ENCODE measurements at places on chromosomes 12 and 14.

- peak; percentile 70 for DNase-seq
Measured at GRCh38 chr12:56333197-56333678, 562 bp downstream of the PAN2 start.

DNA sequence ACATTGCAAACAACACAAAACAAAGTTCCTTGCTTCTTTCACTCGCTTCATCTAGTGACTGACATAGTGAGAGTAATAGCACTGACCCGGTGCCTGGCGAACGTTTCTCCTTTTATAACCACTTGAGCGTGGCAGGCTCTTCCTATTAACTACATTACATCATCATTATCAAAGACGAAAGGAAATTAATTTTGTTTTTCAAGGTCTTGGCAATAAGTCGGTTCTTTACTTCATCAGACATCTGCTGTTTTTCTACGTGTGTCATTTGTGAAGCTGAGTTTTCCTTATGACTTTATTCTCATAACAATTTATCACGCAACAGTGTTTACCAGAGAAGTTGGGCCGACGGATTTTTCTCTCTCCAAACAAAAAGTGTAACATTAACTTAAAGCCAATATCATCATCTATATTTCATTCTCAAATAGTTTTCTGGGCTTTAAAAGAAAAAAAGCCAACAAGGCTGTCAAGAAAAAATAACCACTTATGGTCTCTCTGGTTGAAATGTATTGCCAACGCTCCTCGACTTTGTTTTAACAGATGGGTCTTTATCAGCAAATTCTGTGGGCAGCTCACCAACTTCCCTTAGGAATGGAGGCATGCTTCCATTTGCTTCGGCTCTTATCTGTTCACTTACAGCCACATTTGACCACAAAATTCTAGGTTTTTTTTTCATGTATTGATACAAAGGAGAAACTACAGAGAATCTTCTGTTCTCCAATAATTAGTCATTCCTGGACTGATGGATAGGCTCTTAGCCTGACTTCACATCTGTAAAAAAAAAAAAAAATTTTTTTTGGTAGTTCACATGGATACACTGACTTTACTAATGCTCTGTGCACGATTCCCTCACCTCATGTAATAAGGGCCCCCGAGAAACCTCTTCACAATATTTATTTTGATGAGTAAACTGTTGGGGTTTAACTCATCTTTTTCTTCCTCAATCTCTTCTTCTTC, 97.1 kb upstream of the CDKN3 start:
- no peak for DNase-seq

- peak; percentile 44 for DNase-seq
Measured at GRCh38 chr14:55302367-55303124, 31.3 kb downstream of the FBXO34 start.

- no peak for DNase-seq
Measured at GRCh38 chr12:77850129-77850528, 19.4 kb downstream of the NAV3 start.

DNA sequence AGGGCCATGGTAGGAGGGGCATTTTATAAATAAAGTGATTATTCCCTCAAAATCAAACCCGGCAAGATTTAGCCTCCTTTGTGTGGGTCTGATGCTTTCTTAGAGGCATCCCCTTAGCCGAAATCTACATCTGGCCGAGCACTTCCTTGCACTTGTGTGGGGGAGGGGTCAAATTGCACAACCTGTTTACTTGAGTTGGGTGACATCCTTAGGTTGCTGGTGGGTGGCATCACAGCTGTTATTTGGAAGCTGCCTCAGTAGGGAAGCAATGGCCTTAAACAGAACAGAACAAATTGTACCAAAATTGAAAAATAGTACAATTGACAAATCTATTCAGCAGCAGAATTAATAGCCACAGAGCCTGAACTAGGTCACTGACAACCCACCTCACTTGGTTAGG, 546.1 kb downstream of the SNAPC1 start:
- no peak for DNase-seq

DNA sequence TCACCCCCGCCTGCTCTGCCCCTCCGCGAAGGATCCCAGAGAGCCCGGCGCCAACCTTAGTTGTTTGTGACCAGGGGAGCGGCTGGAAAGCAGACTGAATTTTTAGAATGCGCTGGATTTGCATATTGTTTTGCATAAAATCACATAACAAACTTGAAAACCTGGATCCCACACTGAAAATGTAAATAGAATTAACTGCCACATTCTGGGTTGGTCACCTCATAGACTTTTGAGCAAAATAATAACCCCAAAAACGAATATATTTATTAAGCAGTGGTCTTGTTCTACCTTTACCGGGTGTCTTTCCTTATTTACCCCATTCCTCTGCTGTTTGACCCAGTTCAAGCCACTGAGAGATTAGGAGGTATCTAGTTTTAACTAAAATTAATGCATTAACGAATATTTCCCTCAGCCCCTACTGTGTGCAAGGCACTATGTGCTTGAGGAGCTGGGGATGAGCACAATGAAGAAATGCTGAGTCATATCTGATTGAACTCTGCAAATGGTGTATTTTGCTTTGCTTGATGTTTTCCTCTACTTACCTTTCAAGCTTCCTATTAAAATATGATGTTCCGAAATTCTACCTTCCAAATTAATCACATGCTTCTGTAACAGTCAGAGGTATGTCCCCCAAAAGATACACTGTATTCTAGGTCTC, 438 bp upstream of the EGLN3 start:
- DNase-seq, result no peak

- DNase-seq, result peak; percentile 73
Measured at GRCh38 chr14:22822571-22823098, 7.1 kb upstream of the MRPL52 start.

- no peak for DNase-seq
Measured at GRCh38 chr14:76396714-76397187, 20.8 kb downstream of the ESRRB start.

GRCh38 chr12:109160433-109160832, 44.0 kb downstream of the ACACB start:
- DNase-seq, result no peak

DNA sequence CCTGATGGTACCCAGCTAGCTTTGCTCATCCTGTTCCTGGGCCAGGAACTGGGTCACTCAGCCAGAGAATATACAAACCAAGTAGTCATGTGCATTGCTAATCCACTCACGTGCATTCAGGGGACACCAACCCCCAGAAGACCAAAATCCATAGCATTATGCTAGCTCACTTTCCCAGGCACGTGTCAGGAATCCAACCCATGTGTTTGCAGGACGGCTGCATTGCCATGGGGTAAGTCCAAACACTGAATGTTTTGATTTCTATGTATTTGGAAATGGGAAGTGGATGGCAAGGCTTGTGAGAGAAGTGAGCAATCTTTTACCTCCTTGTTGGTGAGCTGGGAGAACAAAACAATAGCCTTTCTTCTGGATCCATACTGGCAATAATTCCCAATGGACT, 87.1 kb upstream of the FOXN3 start:
- DNase-seq, result no peak

DNA sequence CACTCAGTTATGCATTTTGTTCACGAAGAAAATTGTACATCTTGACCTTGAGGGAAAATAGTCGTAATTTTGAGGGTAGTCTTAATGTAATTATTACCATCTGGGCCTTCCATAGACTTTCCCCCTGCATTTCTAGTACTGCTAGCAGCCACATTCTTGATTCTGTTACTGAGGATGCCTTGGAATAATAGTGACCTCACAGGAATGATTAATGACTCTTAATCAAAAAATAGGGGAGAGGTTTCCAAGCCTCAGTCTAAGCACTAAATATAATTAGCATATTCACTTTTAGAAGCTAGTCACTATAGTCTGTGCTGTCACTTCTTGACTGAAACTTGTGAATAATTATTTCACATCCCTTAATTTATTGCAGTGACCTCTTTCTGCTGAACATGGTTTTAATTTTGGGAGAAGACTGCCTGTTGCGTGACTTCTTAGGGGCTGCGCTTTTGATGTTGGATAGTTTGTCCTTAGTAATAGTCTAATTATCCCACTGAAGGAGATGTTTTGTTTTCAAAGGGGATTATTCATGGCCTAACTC, 400.5 kb downstream of the ADAMTS20 start:
- DNase-seq, result no peak

GRCh38 chr14:30339311-30339901, 219.6 kb upstream of the G2E3 start:
- no peak for DNase-seq

DNA sequence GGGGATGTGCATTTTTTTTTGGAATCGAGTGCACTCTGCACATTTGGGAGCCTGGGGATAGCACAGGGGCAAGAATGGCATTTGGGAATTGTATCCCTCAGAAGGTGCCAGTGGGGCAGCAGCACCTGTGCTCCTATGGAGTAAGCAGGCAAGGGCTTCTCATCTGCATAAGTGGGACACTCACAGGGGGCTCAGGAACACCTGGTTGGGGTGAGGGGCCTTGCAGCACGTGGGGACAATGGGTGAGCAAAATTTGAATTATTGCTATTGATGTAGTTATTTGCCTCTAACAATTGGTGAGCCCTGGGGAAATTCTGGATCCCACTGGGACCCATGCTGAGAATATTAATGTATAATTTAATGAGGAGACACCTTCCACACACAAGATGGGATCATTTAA, 274.2 kb downstream of the TTC6 start:
- DNase-seq, result no peak

DNA sequence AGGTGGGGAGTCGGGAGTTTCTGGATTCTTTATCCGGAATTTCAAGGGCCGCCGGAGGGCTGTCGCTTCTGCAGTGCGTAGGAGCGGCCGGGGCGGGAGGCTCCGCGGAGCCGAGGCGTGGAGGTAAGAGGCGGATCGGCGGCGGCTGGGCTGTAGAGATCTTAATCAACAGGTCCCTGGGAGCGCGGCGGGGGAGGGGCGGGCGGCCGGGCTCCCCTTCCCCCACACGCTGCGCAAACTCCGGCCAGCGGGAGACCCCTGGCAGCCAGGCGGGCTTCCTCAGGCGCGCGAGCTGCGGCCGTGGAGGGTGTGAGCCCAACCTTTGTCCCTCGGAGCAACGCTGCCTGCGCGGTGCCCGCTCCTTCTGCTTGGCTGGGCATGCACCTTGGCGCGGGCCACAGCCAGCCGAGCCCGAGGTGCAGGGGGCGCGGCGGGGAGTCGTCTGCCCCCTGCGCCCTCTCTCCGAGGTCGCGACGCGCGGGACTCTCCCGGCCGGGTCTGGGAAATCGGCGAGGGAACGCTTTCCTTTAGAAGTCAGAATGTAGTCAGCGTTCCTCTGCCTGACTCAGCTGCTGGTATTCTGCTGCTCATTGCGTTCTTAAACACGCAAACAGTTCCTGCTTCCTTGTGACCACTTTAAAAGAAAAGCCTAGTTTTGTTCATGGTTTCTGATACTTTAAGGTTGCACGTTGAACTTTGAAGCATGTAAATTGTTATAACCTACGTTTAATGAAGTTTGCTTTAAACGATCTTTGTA, at the start of gene PALS1:
PALS1 (plus strand) TSS at position 25 of the 757 bp plus-strand sequence. CDS start 37,736 bp downstream, outside the sequence.
- peak; percentile 87 for DNase-seq

DNA sequence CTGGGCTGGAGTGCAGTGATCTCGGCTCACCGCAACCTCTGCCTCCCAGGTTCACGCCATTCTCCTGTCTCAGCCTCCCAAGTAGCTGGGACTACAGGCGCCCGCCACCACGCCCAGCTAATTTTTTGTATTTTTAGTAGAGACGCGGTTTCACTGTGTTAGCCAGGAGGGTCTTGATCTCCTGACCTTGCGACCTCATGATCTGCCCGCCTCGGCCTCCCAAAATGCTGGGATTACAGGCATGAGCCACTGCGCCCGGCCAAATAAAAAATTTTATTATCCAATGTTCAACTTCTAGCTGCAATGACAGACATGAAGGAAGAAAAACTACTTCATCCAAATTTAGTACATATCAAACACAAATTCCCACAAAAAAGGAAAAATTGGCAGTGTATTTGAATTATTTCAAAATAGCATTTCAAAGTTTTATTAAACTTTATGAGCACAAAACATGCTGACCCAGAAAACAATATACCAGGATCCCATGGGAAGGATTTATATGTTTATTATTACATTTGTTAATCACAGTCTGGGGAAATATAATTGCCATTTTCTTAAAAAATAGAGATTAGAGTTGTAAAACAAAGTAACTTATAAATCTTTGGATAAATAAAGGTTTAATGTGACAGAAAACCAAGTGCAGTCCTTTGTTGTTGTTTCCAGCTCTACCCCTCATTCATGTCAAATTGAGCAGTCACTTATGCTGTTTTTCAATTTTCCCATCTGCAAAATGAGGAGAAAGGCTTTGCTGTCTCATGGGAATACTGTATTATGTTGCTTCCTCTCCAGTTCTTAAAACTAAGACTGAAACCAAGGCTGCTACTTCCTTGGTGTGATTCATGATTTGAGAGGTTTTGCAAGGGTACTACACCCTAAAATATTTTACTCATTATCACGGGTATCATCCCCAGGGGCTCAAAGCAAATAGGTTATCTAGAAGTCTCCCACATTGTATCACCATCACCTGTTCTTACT, 155.2 kb upstream of the AVPR1A start:
- peak; percentile 74 for DNase-seq

- no peak for DNase-seq
Measured at GRCh38 chr12:124317400-124317799, 22.5 kb downstream of the RFLNA start.

GRCh38 chr12:41910578-41911320, 233.9 kb downstream of the GXYLT1 start:
- peak; percentile 6 for DNase-seq

GRCh38 chr14:65287264-65288131, 125.0 kb upstream of the FUT8 start:
- DNase-seq, result no peak

- no peak for DNase-seq
Measured at GRCh38 chr12:67803278-67803993, 154.9 kb downstream of the DYRK2 start.

DNA sequence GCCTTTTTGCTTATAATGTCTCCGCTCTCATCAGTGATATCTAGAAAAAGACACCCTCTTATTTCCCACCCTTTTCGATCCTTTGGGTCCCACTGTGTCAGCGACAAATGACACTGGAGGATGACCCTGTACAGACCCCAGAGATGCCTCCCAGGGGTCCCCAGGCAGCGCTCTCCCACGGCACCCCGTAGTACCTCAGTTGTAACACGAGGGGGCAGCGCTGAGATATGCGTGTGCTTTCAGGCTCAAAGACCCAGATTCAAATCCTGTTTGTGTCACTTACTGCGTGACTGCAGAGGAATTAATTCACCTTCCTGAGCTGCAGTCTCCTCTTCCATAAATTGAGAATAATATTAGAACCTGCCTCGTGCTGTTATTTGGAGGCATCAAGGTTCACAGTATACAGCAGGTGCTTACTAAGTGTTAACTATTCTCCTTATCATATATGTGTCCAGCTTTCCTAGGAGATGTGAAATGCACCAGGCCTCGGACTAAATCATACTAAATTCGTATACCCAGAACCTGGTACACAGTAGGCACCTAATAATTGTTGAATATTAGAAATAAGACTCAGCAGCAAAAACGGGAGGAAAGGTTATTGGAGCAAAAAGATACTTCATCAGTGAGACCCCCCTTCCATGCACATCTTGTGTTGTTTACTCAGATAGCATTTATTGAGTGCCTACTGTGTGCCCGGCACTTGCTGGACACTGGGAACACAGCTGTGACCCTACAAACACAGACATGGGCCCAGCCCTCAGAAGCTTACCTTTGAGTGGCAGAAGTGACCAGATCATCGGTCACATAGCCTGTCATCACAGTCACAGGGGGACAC, 99.9 kb downstream of the PHETA1 start:
- no peak for DNase-seq

Data from epithelial cell of esophagus (primary cell).